ENCODE measurements at places on chromosomes 6 and 20.

DNA sequence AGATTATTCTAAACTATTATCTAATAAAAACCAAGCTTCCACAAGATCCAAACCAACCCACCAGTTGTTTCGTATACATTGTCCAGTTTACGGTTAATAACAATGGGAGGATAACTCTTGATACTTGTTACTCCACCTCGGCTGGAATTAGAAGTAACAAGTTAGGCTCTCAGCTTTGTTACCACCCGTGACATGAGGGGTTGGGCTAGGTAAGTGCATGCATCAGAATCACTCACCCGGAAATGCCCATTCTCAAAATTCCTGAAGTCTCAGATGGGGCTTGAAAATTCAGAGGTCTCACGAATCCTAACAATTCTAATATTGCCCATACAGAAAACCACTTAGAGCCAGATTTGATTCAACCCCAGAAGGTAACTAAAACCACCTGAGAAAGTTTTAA is 27.0 kb upstream of the SERPINB1 start:
- no peak for DNase-seq

DNA sequence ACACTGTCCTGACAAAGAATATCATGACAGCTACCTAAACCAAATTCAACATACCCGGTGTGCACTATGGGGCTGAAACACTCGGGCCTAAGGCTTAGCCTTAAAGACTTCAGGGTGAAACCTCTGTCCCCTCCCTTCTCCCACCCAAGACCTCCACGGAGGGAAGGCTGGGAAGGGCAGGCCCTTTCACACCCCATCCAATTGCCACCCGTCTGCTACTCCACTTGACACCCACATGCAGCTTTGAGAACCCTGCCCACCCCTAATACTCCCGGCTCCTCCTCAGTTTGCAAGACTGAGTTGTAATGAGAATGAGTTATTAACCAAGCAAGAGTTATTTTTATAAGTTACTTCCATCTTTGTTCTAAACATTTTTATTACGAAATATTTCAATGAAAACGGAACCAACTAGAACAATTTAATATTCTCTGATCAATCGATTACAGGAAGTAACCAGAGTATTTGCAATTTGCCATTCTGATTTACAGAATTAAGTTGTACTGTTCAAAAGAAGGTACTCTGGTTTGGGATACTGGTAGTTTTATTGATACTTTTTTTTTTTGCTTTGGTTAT is 3.7 kb downstream of the TAF4 start:
- no peak for DNase-seq

GRCh38 chr6:56833127-56833791 is 121.6 kb upstream of the BEND6 start:
- DNase-seq: no peak

DNA sequence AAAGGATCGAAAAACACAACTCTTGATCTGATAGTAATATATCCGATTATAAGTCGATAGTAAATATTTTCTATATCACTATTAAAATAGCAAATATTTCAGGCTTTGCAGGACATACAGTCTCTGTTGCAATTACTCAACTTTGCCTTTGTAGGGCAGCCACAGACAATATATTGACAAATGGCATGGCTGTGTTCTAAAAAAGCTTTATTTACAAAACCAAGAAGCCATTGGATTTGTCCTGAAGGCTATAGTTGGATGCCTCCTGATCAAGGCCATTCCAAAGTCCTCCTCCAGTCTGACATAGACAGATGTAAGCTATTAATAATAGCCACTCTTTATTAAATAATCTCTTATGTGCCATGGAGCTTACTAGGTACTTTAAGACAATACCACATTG is 5.9 kb downstream of the OCSTAMP start:
- DNase-seq: no peak

GRCh38 chr6:6494677-6495076 is 93.8 kb upstream of the LY86 start:
- DNase-seq: peak; percentile 44

- no peak for DNase-seq
Observed at GRCh38 chr6:157420497-157420896, 39.5 kb downstream of the ZDHHC14 start.

- DNase-seq: peak; percentile 68
Observed at GRCh38 chr6:138590796-138591709, 91.8 kb upstream of the NHSL1 start.

- DNase-seq: no peak
Observed at GRCh38 chr6:5531853-5532375, 270.6 kb downstream of the FARS2 start.

DNA sequence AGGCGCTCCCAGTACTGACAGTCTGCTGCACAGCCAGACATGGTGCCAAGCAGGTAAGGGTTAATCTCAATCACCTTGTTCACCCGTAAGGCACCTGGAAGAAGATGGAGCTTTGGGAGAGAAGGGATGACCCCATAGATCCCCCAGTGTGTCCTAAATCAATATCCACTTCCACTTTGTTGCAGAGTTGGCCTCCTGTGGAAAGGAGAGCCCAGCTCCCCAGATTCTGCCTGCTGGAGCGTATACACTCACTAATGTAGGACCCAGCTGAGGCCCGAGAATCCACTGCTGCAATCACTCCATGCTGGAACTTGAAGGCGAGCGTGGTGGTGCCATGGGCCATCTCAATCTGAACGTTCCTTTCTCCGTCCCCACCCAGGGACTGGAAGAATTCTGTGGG is 1.2 kb downstream of the PSMB8 start:
- DNase-seq: no peak

DNA sequence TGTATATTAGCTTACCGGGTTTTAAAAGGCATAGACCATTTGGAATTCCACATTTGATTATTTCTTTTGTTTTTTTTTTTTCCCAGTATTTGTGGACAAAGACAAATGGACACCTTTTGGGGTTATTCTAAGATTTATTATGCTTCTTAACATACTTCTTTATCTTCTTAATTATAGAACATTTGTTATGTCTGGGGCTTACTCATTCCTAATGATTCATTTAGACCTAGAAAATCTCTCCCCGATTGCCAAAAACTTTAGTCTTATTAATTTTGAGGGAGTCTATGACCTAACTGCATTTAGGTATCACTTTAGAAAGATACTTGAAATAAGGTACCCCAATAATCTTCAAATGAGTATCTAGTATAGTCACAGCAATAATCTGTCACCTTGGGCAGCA is 170.7 kb upstream of the PREP start:
- DNase-seq: no peak

DNA sequence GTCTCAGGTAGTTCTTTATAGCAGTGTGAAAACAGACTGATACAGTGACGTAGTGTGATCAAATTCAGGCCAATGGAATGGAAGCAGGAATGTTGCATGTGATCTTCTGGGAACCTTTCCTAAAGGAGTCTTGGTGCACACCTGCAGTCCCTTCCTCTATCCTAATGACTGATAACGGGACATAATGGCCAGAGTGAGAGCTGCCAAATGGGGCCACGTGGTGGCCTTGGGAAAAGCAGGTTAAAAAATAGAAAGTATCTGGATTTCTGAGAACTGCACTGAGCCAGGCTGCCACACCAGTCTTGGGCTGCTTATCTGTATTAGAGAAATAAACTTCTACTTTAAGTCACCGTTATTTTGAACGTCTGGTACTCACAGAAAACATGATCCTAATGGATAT is 51.9 kb downstream of the MEP1A start:
- no peak for DNase-seq

GRCh38 chr6:157222201-157222981 is 100.9 kb downstream of the TMEM242 start:
- DNase-seq: no peak

GRCh38 chr6:151412909-151413308 is 21.6 kb upstream of the ZBTB2 start:
- DNase-seq: no peak

DNA sequence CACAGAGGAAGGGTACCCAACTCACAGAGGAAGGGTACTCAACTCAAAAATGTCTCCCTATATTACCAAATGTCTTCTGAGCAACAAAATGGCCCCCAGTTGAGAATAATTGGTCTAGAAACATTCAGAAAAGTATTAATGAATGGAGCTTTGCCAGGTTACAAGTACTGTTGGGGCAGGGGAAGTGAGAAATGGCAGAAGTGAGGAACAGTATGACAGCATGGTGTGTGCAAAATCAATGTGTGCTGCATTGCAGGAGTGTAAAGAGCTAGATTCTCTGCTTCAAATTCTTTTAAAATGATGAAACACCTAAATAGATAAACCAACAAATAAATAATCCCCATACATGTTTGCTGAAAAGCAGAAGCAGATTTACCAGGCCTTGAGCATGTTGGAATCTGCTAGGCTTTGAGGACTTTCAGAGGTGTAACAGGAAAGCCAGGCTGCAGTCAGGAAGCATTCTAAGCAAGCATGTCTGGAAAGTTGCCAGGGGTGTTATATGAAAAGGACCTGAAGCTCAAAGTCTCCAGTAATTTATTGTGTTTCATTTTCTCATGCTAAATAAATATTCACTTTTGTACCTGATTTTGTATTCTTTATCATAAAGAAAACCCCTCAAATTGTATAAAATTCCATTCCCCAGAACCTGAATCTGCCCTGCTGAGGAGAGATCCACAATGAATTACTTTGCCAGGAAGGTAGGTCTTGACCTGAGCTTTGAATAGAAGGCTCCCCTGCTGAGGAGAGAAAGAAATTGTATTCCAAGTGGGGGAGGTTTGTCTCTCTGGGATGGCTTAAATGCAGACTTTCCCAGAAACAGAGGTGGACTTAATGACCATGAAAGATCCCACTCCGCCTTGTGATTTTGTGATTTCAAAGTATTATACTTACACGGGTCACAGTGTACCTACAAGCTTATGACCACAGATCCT is 265.0 kb upstream of the MARCKS start:
- no peak for DNase-seq

DNA sequence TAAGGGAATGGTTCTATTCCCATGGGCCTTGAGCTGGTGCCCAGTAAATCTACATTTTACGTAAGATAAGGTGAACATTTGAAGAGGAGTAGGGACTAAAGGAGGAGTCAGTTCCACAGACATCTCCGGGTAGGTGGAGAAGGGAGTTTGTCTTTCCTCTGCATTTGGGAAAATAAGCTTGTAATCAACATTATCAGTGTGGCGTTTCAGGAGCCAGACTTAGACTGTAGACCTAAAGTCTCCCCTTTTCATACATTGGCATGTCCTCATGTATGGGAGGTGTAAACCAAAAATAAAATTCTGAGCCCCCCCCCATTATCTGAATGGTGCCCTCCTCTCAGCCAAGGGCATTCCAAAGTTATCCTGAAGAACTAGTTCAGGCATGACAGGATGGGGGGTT is 40.2 kb downstream of the NINL start:
- DNase-seq: no peak

DNA sequence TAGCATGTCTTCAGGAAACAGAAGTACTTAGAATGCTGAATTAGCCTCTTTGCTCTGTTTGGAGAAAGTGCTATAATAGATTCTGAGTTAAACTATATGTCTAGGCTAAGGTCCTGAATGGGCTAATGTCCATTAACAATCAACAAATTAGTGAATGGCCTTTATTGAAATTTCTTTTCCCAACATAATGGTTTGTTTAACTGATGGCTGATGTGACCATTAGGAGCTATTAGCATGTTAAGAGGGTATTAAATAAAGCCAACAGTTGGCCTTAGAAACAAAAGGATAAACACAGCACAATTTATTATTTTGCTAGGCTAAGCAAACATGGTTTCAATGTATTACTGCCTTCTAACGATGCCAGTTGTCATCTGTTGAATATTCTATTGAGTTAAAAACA is 234.3 kb upstream of the HS3ST5 start:
- no peak for DNase-seq

- DNase-seq: no peak
Observed at GRCh38 chr6:112096901-112097300, 9.5 kb downstream of the FAM229B start.

DNA sequence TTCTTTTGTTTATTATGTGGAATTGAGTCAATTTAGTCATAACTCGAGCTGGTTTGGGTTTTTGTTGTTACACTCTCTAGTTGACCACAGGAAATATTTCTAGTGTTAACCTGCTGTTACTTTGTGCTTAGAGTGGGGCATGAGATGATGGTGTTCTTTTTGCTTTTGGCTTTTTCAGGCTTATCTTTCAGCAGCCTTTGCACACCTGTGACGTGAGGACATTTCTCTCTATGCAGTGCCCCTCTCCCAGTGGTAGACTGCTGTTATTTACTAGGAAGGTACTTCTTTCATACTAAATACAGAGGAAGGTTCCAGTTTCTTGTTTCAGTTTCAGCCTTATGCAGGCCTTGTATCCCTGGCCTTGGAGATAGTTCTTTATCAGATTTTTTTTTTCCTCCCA is 766.8 kb upstream of the MAN1A1 start:
- no peak for DNase-seq

DNA sequence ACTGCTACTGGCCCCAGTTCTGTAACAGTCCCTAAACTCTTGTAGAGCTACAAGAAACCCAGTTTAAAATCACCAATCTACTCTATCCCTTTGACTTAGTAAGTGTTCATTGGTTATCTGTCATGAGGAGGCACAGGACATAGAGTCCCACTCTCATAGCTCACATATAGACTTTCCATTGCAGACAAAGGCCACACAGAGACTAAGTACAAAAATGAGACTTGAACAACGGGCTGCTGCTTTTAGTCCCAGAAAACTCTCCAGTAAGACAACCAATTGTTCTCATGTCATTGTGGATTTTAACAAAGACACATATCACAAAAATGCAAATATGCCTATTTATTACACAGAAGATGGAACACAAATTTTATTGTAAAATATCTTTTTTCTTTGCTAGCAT is 197.4 kb downstream of the PTPRK start:
- no peak for DNase-seq

DNA sequence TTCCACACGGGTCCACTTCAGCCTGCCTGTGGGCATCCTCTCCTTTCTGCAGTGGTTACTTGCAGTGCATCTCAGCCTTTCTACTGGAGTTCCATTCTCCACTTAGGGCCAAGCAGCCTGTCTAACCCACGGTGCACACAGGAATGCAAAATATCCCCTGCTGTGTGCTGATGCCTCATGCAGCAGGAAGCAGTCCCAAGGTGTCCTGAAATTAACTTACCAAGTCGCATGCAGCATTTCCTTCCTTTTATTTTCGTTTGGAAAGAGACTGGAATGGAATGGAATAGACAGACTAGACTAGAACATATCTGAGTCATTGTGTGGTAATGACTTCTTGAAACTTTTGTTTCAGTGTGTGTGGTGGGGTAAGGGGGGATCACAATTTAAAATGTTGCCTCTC is 25.9 kb upstream of the FOXQ1 start:
- DNase-seq: no peak

- DNase-seq: no peak
Observed at GRCh38 chr20:59774204-59774641, 159.2 kb downstream of the SYCP2 start.

DNA sequence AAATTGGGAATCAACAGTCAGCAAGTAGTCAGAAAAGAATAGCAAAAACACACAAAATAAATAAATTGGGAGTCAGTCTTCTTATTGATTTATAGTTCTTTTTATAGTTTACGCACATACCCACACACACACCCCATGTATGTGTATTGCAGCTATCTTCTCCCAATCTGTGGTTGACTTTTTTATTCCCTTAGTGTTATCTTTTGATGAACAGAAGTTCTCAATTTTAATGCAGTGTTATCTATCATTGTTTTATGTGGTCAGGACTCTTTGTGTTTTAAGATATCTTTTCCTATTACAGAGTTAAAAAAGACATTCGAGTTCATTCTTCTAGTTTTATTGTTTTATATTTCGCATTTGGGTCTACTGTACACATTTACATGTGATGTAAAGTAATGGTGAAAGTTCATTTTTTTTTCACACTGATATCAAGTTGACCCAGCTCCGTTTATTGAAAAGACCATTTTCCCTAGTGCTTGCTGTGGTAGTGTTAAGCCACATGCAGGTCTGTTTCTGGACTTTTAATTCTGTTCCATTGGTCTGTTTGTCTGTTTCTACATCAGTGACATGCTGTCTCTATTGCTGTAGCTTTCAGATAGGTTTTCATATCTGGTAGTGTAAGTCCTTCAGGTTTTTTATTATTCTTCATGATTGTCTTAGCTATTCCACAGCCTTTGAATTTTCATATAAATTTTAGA is 78.4 kb downstream of the ZFAND3 start:
- no peak for DNase-seq

All from RWPE1 (cell line).